ENCODE measurements at places on chromosomes 5 and 9.

DNA sequence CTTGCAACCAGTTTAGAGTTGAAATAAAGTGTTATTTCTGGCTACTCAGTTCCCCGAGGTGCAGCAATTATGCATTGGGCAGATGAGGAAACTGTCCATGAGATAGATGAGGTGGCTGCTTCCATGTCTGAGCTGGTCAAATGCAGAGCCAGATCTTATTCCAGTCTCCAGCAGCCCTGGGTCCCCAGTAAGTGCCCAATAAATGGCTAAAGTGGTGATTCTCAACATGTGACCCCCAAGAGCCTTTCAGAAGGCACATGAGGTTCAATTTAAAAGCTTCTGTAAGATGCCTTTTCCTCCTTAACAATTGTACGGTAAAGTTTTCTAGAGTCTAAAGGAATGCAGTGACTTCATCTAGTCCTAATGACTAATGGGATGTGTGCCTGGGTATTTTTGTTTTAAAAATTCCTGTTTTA lies 17.5 kb downstream of the ATOX1 start:
- DNase-seq: no peak

- no peak for DNase-seq
Observed at GRCh38 chr9:1101846-1102641, 51.9 kb downstream of the DMRT2 start.

GRCh38 chr9:131446276-131446675 lies 52.4 kb downstream of the PRRC2B start:
- DNase-seq: no peak

GRCh38 chr5:68534956-68535520 lies 319.5 kb downstream of the PIK3R1 start:
- no peak for DNase-seq

DNA sequence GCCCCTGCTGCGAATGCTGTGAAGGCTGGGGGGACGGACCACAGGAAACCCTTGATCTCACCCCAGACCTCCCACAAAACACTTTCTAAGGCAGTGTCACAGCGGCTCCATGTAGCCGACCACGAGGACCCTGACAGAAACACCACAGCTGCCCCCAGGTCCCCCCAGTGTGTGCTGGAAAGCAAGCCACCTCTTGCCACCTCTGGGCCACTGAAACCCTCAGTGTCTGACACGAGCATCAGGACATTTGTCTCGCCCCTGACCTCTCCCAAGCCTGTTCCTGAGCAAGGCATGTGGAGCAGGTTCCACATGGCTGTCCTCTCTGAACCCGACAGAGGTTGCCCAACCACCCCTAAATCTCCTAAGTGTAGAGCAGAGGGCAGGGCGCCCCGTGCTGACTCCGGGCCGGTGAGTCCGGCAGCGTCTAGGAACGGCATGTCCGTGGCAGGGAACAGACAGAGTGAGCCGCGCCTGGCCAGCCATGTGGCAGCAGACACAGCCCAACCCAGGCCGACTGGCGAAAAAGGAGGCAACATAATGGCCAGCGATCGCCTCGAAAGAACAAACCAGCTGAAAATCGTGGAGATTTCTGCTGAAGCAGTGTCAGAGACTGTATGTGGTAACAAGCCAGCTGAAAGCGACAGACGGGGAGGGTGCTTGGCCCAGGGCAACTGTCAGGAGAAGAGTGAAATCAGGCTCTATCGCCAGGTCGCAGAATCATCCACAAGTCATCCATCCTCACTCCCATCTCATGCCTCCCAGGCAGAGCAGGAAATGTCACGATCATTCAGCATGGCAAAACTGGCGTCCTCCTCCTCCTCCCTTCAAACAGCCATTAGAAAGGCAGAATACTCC lies 84.7 kb downstream of the GOLPH3 start:
- DNase-seq: peak; percentile 36

DNA sequence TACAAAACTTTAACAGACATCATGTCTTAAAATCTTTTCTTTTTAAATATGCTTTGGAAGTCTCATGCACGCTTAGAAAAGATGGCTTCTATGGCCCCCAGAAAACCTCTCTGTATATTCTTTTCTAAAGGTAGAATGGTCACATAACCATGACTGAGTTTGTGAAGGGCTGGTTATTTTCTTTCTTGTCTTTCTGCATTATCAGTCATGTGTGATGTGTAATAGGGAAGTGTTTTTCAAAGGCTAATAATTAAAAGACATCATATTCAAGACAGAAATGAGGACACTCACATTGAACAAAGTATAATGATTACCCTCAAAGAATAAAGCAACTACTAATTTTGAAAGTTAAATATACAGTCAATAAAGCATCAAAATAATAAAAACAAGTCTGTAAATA lies 253.4 kb downstream of the TRPM3 start:
- DNase-seq: no peak

DNA sequence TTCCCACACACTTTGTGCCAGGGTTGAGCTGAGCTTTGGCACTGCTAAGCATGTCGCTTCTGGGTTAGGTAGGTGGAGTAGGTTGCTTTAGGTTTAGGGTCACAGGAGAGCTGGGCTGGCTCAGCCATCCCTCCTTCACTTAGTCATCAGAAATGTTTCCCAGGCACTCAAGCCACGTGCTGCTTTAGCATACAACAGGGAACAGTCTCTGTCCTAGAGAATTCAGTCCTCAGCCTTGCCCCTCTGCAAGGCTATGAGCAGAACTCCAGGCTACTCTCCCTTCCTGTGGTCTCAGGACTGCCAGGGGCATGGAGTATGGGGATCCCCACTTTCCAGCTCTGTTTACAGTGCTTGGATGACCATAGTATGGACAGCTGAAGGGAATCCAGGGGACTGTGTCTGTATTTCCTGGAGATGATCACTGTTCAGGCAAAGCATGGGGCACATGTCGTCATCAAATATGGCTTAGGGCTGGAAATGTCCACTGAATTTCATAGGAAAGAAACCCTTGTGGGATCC lies 7.5 kb upstream of the ANKRD33B start:
- DNase-seq: no peak

DNA sequence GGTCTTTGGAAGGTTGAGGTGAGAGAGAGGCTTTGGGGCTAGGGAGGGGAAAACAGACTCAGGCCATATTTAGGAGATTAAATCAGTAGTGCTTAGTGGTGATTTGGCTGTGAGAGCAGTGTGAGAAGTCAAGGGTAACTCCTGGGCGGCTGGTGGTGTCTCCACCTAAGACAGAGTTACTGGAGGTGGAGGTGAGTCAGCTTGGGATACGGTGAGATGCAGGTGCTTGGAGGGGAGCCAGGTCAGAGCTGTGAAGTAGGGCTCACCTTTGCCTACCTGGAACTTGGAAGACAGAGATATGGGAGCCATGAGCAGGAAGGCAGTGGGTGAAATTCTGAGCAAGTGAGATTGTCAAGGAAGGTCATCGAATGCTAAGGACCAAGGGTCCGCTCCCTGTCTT lies 24.5 kb downstream of the RGS3 start:
- no peak for DNase-seq

DNA sequence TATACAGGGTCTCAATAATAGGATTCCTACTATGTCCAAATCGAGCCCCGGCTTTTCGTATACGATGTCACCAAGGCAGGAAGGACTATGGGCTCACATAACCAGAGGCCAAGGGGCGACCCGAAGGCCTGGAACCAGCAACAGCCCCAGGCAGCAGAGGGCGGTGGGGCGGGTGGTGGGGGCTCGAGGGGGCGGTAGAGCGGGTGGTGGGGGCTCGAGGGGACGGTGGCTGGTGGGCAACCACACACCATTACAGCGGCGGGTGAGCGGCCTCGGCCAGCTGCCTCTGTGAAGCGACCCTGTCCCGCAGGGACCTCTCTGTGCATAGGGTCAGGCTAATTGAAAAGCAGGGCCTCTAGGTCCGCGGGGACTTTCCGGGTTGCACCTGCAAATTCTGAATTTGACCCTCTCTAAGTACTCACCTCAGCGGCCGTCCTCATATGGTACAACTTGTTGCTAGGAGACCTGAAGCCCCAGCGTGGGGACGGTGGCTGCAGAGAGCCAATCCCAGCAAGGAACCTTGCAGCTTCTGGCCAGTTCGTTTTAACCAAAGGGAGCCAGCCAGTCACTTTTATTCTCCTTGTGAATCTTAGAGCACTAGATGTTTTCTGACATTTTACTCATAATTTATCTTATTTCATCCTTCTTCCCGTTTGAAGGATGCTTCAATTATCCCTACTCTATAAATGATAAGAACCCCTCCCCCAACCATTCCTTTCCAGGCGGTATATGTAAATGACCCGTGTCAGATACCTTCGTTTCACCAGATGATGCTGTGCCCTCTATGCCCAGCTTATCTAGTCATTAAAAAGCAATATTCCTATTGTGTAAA lies at the start of gene NME5:
NME5 (minus strand) TSS at position 480 of the 832 bp plus-strand sequence. CDS start 648 bp downstream, outside the sequence.
- no peak for DNase-seq

GRCh38 chr5:62689599-62690368 lies 111.2 kb downstream of the LRRC70 start:
- no peak for DNase-seq

DNA sequence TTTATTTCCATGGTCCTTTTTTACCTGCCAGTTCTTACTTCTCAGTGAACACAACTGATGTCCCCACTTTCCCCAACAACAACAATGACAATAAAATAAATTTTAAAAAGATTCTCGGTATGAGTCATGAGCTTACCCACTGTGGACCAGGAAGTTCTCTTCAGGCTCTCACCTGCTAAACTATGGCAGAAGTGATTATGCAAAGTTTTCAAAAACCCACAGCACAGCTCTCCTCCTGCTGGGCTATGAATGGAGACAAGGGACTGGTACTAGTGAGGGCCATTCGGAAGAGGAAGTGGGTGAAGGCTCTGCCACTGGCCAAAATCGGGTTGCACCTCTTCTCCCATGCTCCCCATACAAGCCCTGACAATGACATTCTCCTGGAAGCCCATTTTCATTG lies 429.4 kb downstream of the PIK3R1 start:
- DNase-seq: no peak

DNA sequence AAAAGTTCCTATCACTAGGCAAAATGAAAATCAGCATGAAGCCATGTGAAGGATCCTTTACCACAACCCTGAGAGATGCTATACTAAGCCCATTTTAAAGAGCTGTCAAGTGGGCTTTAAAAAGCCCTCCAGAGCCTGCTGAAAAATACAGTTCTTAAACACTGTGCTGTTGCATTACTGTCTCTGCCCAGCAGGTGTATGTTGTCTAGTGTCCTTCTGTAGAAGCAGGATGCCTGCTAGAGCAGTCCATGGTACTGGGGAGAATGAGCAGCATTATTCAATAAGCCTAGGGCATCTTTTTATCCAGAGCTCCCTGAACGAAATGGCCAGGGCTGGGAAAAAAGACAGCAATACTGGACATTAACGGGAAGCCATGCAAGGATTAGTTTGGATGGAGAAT lies 126.2 kb upstream of the PLCXD3 start:
- DNase-seq: no peak

GRCh38 chr9:34929506-34930102 lies 28.5 kb upstream of the PHF24 start:
- no peak for DNase-seq

DNA sequence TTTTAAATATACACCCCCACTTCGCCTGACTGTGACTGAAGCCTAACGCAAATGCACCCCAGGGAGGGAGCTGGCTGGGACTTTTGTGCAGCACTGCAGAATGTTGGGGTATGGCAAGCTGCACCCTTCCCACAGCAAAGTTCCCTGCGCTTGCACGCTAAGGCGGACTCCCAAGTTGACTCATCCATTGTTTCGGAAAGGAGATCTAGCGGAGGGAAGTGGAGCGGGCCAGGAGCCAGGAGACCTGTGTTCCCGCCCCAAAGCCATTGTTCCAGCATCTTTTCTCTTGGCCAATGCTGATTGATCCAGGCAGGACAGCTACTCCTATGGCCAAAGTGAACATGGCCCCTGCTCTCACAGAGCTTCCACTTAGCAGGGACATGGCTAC lies 202.9 kb downstream of the AOPEP start:
- DNase-seq: no peak

- no peak for DNase-seq
Observed at GRCh38 chr5:156825688-156826087, 24.4 kb upstream of the PPP1R2B start.

GRCh38 chr5:181160152-181160754 lies 12.9 kb downstream of the OR2V2 start:
- peak; percentile 88 for DNase-seq

DNA sequence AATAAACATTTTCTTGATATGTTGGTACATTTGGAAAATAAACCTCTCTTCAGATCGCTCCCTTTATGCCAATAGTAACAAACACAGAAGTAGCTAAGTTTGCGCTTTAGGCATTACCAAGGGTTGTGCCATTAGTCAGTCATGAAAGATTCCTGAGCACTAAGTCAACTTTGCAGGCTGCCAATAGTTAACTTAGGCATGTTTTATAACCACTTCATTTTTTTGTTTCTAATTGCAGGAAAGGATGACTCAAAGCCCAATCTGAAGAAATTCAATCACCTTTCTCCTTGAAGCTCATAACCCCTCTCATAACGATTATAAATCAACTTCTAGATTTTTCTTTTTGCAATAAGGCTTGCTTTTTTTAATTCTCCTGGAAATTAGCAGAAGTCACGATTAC lies 517.0 kb downstream of the AGTPBP1 start:
- DNase-seq: no peak

DNA sequence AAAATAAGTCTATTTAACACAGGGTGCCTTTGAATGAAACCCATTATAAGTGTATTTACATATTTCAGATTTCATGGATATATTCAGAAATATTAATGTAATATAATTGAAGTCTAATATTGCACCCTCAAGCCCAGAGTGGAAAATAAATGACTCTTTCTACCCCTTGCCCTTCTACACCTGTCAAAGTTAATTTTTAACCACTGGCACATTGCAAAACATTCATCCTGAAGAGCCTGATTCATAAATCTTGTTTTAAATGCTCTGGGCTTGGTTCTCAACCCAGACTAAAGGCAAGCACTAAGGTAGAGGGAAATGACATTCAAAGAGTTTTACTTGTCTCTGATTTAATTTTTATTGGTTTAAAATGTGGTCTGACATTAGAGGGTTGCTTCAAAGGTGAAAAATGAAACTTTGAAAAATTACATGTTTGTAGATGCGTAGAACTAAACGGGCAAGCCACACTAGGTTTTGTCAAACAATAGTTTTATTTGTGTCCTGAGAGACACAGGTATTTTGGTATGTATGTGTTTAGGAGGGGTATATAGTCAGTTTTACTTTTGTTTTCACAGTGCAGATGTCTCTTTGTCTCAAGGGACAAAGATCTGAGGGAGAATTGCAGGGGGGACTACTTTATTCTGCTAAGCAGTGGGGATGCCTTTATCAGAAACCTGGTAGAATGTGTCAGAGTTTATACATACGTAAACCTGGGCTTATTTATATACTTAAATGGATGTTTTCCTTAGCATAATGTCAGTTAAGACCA lies 69.7 kb downstream of the PIK3R1 start:
- DNase-seq: no peak

GRCh38 chr5:176644878-176645670 lies 2.2 kb upstream of the TSPAN17 start:
- no peak for DNase-seq

GRCh38 chr9:16102154-16102553 lies 549.3 kb downstream of the CCDC171 start:
- DNase-seq: no peak

- DNase-seq: no peak
Observed at GRCh38 chr5:98964621-98965020, 35.8 kb upstream of the CHD1 start.

- no peak for DNase-seq
Observed at GRCh38 chr9:107368696-107369095, 85.6 kb downstream of the RAD23B start.

GRCh38 chr9:105246656-105247173 lies 2.3 kb downstream of the SLC44A1 start:
- DNase-seq: no peak

Data from activated CD8-positive, alpha-beta memory T cell treated with anti-CD3 and anti-CD28 coated beads, Interleukin-2, amount 50 U/mL, for 48 hours (primary cell).